ENCODE measurements at places on chromosomes 1 and 21.

DNA sequence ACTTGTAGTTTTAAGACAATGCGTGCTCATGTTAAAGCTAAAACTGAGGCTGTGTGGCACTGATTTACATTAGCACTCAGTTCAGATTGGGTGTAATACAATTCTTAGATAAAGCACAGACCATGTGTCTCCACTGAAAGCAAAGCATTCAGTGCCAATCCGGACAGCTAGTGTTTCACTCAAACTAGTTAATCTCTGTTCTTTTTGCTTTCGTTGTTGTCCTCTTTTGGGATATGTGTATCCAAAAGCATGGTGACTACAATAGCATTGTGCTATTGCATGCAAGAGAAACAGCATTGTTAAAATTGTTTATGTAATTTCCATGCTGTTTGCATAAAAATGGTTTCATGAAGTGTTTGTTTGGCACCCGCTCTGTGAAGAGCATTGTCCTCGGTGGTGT, 54.6 kb downstream of the F3 start:
- DNase-seq = no peak

GRCh38 chr1:33320619-33321165, at the start of gene A3GALT2:
Gene A3GALT2 (minus strand): TSS chr1:33321098. CDS start chr1:33321098, 0 bp downstream.
- no peak for DNase-seq

DNA sequence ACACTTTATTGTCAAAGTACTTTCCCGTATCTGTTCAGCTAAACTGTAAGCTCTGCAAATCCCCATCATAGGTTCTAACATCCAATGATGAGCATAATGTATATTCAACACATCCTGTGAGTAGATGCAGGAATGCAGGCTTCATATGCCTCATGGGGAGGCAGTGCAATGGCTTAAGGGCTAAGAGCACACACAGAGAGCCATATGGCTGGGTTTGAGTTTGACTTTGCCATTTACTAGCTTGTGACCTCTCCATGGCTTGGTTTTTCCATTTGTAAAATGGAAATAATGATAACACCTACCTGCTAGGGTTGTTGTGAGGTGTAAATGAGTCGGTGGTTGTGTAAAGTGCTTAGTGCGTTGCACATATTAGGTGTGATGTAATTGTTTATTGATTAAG, 13.4 kb downstream of the RCSD1 start:
- no peak for DNase-seq

DNA sequence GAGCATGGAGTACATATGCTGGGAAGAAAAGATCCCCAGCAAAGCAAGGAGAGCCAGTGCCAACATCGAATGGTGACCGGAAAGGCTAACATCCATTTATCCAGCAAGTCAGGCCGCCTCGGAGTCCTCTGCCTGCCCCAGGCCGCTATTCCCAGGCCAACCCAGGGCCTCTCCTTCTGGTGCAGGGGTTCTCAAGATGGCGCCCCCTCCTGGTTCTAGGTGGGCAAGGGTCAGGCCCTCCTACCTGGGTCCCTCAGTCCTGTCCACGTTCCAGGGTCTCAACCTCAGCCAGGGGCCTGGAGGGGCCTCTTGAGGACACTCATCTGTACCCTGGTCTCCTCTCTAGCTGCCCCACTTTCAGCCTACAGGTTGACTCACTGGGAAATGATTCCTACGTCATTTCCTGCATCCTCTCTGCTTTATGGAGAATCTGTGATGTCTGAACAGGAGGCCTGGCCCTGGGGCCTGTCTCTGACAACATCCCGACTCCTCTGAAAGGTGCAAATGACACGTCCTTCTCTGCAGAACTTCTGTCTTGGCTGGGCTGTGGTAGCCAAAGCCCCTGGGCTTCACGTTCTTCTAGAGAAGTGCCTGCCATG, 145.3 kb downstream of the PSMG1 start:
- DNase-seq = no peak

DNA sequence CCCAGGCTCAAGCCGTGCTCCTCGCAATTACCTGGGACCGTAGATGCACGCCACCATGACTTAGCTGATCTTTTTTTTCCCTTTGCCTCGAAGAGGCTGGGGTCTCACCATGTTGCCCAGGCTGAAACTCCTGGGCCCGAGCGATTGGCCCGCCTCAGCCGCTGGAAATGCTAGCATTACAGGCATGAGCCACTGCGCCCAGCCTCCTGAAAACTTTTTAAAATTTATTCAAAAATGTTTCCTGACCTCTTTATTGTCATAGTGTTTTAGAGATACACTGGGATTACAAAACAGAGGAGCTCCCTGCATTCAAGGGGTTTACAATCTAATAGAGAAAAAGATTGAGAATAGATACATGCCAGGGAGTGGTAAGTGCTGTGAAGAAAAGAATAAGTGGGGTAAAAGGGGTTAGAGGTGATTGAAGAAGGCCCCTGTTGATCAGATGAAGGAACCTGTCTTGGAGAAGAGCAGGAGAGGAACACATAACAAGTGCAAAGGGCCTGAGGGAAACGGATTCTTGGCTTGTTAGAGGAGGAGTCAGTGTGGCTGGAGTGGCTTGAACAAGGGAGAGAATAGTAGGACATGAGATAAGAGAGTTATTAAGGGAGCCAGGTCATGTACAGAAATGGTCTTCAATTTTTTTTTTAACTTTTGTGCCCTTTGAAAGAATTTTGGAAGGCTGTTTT, 1.7 kb upstream of the TRIM33 start:
- DNase-seq = no peak

GRCh38 chr21:42156690-42157605, 62.0 kb upstream of the ABCG1 start:
- no peak for DNase-seq

DNA sequence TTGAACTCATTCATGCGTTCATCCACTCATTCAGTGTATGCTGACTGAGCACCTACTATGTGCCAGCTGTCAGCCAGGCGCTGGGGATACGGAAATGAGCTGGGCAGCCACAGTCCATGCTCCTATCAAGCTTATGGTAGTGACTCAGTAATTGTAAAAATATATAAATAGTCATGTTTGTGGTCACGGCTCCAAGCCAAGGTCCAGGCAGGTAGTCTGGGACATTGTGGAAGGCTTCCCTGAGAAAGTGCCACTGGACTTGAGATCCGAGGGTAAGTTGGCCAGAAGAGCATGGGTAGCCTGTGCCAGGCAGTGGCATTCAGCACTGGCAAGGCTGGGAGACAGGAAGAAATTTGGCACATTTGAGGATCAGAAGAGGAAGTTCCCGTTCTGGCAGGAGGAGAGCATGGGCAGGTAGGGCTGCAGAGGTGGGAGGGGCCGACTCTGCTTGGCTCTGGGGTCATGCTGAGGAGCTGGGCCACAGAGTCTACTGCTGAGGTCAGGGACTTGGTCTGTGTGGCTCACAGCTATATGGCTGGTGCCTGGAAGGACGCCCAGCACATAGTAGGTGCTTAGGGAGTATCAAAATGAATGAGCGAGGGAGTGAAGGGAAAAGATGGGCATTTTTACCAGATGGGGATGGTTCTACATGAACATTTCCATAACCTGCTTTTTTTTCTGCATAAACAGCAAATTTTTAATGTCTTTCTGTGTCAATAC, 6.9 kb downstream of the PTPRF start:
- no peak for DNase-seq

DNA sequence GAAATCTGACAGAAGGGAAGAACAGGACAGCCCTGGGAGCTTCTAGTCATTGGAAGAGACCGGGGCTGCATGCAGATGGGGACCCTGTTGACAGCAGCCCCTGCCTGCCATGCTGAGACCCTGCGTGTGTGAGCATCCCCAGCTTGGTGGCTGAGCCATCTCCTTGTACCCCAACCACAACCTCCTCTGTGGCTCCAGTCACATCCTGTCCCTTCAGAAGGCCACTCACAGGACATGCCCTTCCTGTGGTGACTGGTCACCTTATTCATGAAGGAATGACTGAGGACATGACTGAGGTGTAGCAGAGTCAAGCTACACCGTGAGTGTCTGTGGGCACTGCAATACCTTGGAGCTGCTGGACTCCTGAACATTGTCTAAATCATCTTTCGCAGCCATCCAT, 141.8 kb upstream of the ERRFI1 start:
- DNase-seq = no peak

DNA sequence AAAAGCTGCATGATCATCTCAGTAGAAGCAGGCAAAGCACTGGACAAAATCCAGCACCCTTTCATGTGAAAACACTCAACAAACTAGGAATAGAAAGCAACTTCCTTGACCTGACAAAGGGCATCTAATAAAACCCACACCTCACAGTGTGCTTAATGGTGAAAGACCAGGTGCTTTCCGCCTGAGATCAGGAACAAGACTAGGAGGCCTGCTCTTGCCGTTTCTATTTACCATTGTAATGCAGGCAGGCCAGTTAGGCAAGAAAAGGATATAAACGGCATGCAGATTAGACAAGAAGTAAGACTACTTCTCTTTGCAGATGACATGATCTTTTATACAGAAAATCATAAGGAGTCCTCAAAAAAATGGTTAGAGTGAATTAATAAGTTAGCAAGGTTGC, 37.2 kb downstream of the SLC37A1 start:
- no peak for DNase-seq

DNA sequence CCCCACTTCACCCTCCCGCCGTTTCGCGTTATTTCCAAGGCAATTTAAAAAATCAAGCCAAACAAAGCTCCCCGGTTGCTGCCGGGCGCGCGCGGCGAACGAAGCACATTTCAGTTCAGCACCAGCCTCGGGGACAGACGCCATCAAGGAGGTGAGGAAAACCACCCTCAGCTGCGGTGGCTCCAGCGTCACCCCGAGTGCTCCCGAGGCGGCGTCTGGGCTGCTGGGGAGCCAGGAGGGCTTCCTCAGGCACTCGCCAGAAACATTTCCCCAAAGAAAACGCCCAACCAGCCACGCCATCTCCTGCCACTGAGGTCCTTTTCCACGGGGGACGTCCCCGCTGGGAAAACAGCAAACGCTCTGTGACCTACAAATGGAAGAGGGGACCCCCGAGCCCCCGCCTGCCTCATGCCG, 623 bp downstream of the GNG4 start:
- DNase-seq = no peak

DNA sequence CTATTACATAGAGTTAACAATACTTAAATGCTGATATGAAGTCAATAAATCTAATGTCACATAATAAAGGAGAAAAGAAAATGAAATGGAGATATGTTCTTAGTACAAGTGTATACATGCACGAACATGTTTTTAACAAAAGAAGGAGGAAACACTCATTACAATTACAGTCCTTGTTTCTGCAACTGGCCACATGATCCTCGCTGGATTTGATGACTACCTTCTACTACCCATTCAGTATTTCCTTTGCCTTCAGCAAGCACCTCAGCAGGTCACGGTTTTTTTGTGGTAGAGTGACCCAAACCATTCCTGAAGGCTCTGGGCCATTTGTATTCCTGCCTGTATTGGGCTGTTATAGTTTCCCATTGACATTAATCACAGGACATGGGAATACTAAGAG, 172.8 kb upstream of the CXADR start:
- DNase-seq = no peak

- no peak for DNase-seq
Observed at GRCh38 chr1:93672477-93673162, 9.0 kb downstream of the BCAR3 start.

- DNase-seq = no peak
Observed at GRCh38 chr1:230259621-230260020, 166.5 kb downstream of the PGBD5 start.

DNA sequence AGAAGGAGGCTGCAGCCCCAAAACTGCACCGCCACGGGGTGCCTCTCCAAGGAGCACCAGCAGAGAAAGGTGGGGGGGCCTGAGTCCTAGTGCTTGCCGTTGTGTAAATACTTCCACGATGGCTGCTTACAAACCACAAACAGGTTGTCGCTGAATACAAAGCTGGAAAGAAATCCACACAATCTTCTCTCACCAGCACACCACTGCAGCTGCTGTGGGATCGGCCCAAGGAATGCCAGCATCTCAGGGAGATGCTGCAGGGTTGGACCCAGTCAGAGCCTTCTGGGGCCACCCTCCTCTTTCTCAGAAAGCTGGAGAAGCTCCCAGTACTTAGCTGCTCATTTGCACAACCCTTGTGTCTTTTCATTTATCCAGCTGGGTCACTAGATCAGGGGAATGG, 3.0 kb upstream of the S100A14 start:
- no peak for DNase-seq

GRCh38 chr1:181662606-181663005, 179.3 kb downstream of the CACNA1E start:
- DNase-seq = no peak

- no peak for DNase-seq
Observed at GRCh38 chr1:87436534-87436933, 107.9 kb downstream of the LMO4 start.

- DNase-seq = no peak
Observed at GRCh38 chr1:153337980-153338853, 10.4 kb downstream of the PGLYRP4 start.

DNA sequence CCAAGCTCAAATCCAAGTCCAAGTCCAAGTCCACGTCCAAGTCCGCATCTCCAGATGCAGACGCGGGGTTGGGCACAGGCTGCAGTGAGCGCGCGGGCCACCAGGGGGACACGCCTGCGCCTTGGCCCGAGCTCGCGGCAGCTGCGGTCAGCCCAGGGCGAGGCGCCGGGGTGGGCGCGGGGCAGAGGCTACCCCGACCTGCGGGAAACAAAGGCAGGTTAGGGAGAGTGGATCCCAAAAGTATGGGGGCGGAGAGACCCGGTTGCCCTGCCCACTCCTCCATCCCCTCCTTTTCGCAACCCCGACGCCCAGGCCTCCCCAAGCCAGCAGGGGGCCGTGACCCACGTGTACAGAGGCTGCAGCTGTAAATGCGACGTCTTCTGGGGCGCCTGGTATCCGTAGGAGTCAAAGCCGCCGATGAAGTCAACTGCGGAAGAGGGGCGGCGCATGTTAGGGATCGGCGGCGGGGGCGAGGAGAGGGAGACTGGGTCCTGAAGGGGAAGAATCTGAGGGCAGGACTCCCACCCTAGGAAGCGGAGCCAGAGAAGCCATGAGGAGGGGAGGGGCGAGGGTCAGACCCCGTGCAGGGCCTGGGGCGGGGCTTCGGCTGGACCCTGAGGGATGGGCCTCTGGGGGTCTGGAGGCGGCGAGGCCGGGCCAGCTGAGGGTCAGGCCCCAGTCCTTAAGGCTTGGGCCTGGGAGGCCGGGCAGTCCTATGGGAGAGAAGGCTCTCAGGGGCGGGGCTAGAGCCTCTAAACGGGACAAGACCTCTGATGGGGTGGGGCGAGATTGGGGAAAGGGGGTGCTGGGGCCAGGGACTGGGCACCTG, 58.0 kb downstream of the NKAIN1 start:
- peak; percentile 35 for DNase-seq

- DNase-seq = no peak
Observed at GRCh38 chr1:2985067-2985561, 36.2 kb upstream of the ACTRT2 start.

- no peak for DNase-seq
Observed at GRCh38 chr1:31427322-31427721, 14.3 kb downstream of the SERINC2 start.

Data from HL-60 (cell line).